ENCODE measurements at places on chromosomes 3 and 15. TPM values are rescaled to one million over a fixed set of nuclear protein-coding genes. Genes with fewer than 3 reads are reported as not detected.

The ALDH1A3 gene
- total RNA-seq: 23.0 TPM

The MAPK6 gene
- 2.3 TPM for total RNA-seq

The TRPM1 gene
- not detected for total RNA-seq

The CAMK2N2 gene
- not detected for total RNA-seq

The CFAP100 gene
- total RNA-seq: not detected

The MED12L gene
- 1.3 TPM for total RNA-seq

The ST3GAL6 gene
- 38.7 TPM for total RNA-seq

The PP2D1 gene
- not detected for total RNA-seq

The SLC12A1 gene
- not detected for total RNA-seq

The MESP2 gene
- not detected for total RNA-seq

DNA sequence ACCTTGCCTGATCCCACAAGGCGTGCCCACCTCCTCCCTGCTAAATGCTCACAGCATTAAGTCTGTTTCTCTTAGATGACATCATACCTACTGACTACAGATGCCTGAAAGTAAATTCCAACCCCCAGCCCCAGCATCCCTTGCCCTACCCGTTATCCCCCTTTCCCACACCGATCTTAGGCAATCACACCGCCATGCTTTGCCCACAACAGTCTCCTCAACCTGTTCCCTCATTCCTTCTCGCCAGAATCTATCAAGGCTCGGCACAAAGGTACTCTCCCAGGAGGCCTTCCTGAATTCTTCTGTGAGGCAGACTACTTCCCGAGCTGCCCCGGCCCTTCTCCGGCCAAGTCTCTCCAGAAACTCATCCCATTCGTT, 789 bp upstream of the SEC61A1 start:
- H3K27me3 ChIP-seq: no peaks in the 10 kb centered on the region
- peak overlapping the region; percentile 83 for H3K4me3 ChIP-seq
- H3K4me1 ChIP-seq: peaks cover 46% of the 10 kb centered on the region
- no peak for DNase-seq

DNA sequence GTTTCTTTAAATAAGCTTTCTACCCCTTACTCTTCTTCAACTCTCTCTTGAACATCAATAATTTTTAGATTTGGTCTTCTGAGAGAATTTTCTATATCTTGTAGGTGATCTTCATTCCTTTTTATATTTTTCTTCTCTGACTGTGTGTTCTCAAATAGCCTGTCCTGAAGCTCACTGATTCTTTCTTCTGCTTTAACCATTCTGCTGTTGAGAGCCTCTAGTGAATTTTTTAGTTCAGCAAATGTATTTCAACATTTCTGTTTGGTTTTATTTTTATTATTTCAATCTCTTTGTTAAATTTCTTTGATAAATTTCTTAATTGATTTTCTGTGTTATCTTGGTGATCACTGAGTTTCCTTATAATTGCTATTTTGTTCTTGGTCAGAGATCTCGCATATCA, 19.6 kb downstream of the IQCH start:
- no peak overlapping the region for H3K27ac ChIP-seq
- H3K36me3 ChIP-seq: no peaks in the 10 kb centered on the region
- H3K27me3 ChIP-seq: no peaks in the 10 kb centered on the region
- H3K4me1 ChIP-seq: no peaks in the 10 kb centered on the region

DNA sequence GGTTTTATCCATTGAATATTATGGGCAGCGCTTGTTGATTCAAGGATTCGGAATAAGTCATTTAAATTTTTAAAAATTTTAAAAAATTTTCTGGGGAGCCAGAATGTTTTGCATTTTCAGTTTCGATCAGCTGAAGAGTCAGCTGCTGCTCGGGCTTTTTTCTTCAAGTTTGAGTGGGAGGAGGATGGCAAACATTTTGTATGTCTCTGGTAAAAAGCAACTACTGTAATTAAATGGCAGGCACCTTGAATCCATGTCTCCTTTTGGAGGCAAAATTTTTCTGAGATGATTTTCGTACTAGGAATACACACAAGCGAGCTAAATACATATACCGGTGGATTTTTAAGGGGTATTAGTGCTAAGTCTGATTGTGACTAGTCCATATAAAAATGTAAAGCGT, 612 bp downstream of the C3orf38 start:
- H3K4me3 ChIP-seq: peak overlapping the region; percentile 87
- H3K27ac ChIP-seq: peak overlapping the region; percentile 91
- no peaks in the 10 kb centered on the region for H3K27me3 ChIP-seq
- H3K4me1 ChIP-seq: peaks cover 53% of the 10 kb centered on the region
- H3K36me3 ChIP-seq: peaks cover 23% of the 10 kb centered on the region
- DNase-seq: no peak

DNA sequence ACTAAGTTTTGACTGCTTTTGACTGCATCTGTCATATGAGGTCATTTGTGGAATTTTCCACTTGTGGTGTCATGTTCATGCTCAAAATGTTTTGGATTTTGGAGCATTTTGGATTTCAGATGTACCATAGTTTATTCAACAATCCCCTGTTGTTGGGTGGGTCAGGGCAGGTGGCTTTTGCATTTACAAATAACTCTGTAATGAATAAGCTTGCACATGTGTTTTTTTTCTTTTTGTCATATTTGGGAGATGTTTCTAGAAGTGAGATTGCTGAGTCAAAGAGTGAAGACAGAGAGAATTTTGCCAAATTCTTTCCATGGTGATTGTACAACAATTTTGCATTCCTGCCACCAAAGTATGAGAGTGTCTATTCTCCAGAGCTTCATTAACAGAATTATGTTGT, 62.4 kb upstream of the ADPGK start:
- peaks cover 24% of the 10 kb centered on the region for H3K27me3 ChIP-seq
- H3K4me1 ChIP-seq: no peaks in the 10 kb centered on the region
- no peak for DNase-seq
- H3K36me3 ChIP-seq: no peaks in the 10 kb centered on the region
- H3K4me3 ChIP-seq: no peak overlapping the region
- H3K27ac ChIP-seq: no peak overlapping the region

DNA sequence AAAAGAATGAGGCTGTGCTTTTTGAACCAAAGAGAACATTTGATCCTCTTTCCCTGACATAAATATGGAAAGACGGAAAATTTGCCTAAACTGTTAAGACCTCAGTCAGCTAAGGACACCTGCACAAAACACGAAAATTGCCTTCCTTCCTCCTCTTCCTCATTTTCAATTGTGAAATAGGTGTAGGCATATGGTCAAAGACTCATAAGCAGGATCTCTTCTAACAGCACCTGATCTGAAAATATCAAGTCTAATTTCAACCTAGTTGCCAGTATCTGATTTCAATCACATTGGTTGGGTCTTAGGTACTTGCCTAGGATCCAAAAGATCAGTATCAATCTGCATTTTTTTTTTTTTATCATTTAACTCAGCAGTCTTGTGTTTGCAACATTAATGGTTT, 215.7 kb upstream of the SLC2A2 start:
- no peaks in the 10 kb centered on the region for H3K4me1 ChIP-seq
- H3K36me3 ChIP-seq: no peaks in the 10 kb centered on the region
- no peak overlapping the region for H3K4me3 ChIP-seq
- no peak overlapping the region for H3K27ac ChIP-seq

DNA sequence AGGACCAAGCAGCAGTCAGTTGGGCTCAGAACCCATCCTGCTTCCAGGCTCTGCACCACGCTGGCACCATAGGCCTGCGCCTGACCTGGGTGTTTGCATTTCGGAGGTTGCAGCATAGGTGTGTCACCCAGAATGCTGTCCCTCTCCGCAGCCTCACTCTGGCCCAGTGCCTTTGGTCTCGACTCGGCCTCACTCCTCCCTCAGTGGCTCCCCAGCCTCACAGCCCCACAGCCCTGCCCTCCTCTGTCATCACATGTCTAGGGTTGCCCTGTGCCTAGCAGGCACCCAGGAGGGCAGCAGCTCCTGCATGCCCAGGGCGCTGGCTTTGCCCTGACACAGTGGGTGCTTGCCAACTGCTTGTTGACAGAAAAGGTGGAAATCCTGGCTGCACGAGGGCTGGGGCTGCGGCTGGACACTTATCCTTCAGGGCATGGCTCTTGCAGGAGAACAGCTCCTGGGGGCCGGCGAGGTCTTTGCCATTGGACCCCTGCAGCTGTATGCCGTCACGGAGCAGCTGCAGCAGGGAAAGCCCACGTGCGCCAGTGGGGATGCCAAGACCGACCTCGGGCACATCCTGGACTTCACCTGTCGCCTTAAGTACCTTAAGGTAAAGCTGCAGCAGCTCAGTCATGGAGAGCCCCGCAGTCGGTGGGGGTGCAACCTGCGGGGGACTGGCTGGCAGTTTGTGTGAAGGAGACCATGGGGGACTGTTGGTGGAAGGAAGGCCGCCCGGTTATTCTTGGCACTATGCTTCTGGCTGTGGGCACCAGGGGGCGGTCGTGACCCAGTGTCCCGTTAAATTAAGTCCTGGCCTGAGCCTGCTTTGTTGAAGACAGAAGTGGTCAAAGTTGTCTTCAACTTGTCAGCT, 16.2 kb downstream of the NISCH start:
- H3K4me1 ChIP-seq: peaks cover 47% of the 10 kb centered on the region
- peak; percentile 81 for DNase-seq
- no peak overlapping the region for H3K4me3 ChIP-seq
- peak overlapping the region; percentile 23 for H3K27ac ChIP-seq
- H3K27me3 ChIP-seq: no peaks in the 10 kb centered on the region

DNA sequence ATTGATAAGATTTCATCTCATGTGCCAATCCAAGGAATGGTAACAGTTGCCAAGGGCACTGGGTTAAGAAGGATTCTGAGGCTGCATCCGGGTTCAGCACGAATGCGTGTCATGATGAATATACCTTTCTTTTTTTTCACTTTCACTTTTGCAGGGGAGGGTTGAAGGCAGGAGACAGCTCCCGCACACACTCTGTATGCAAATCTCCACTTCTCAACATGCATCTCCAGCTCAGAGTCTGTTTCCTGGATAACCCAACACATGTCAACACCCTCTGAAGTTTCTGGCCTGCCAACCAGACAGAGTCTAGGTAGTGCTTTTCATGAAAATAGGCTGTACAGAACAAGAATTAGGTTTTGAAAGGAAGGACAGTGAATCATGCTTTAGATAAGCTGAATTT, 21.6 kb downstream of the B4GALT4 start:
- no peak for DNase-seq
- no peak overlapping the region for H3K27ac ChIP-seq
- no peaks in the 10 kb centered on the region for H3K4me1 ChIP-seq
- no peak overlapping the region for H3K4me3 ChIP-seq
- H3K27me3 ChIP-seq: no peaks in the 10 kb centered on the region
- peaks cover 98% of the 10 kb centered on the region for H3K36me3 ChIP-seq

DNA sequence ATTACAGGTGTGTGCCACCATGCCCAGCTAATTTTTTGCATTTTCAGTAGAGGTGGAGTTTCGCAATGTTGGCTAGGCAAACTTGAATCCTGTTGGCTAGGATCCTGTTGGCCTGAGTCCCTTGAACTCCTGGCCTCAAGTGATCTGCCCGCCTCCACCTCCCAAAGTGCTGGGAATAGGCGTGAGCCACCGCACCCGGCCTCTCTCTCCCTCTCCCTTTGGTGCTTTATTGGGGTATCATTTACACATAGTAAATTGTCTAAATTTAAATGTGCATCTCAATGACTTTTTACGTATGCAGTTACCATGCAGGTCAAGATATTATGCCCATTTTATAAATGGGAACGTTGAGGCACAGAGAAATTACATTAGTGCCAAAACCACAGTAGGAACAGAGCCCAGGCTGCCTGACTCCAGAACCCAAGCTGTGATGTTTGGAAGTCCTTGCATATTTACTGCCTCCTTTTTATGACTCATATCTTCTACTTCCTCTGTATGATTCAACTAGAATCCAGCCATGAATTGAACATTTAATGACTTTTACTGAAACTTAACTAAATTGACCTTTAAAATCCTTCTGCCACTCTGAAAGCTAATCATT, 34.0 kb upstream of the RPP14 start:
- H3K27ac ChIP-seq: no peak overlapping the region
- H3K4me3 ChIP-seq: no peak overlapping the region
- H3K4me1 ChIP-seq: peaks cover 5% of the 10 kb centered on the region
- no peaks in the 10 kb centered on the region for H3K27me3 ChIP-seq
- peak; percentile 34 for DNase-seq

- H3K36me3 ChIP-seq: no peaks in the 10 kb centered on the region
- no peak for DNase-seq
- H3K4me3 ChIP-seq: no peak overlapping the region
- no peak overlapping the region for H3K27ac ChIP-seq
Measured at GRCh38 chr15:29110176-29110575, 159.4 kb downstream of the NSMCE3 start.

DNA sequence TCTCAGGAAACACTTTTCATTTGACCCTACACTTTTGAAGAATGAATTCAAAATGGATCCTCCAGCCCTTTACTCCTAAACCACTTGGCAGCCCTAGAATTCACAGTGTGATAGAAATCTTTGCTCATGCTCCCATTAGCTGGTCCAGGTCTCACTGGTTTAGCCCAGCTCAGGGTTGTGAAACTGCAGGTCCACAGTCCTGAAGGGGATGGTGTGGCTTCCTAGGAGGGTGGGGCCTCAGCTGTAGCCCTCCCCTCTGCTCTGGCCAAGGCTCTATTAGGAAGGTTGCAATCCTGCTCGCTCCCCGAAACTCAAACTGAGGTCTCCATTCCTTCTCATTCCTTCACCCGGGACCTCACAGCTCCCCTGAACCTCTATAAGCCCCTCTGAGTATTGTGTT, 21.6 kb upstream of the TICRR start:
- H3K36me3 ChIP-seq: no peaks in the 10 kb centered on the region
- H3K4me3 ChIP-seq: no peak overlapping the region
- no peak overlapping the region for H3K27ac ChIP-seq
- H3K27me3 ChIP-seq: peaks cover 32% of the 10 kb centered on the region

DNA sequence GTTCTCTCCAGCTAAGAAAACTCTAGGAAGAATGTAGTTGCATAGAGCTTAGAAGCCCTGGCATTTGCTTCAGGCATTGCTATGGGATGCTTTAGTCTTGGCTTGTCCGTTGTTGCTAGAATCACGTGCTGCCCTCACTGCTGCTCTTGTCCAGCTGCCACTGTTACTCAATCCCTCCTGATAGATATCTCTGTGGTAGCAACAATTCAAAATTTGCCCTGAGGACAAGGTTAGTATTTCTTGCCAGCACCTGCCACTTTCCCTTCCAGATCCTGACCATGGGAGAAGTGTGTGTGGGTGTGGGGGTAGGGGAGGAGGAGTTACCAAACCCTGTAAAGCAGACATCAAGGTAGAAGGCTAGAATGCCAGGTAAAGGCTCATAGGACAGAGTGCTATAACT, 113.8 kb downstream of the PPM1L start:
- no peak overlapping the region for H3K27ac ChIP-seq
- H3K4me1 ChIP-seq: peaks cover 19% of the 10 kb centered on the region
- H3K27me3 ChIP-seq: no peaks in the 10 kb centered on the region
- H3K4me3 ChIP-seq: no peak overlapping the region
- no peak for DNase-seq

DNA sequence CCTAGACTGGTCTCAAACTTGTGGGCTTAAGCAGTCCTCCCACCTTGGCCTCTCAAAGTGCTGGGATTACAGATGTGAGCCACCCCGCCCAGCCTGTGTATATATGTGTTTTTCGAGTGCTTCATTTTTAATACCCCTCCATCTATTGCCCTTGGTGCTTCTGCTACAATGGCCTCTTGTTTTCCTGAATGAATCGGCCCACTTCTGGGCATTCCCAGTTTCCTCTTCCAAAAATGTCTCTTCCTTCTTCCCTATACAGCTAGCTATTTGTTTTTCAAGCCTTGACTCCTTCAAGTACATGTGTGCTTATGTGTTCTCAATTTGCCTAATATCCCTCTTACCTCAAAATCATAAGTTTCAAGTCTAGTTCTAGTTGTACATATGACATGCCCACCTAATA, 16.7 kb downstream of the DIPK2A start:
- peaks cover 6% of the 10 kb centered on the region for H3K4me1 ChIP-seq
- H3K27ac ChIP-seq: no peak overlapping the region
- peaks cover 16% of the 10 kb centered on the region for H3K36me3 ChIP-seq
- no peak overlapping the region for H3K4me3 ChIP-seq

- H3K4me3 ChIP-seq: peak overlapping the region; percentile 31
- DNase-seq: peak; percentile 12
- peaks cover 26% of the 10 kb centered on the region for H3K36me3 ChIP-seq
- peaks cover 10% of the 10 kb centered on the region for H3K4me1 ChIP-seq
Measured at GRCh38 chr15:58628206-58628947, 121.1 kb downstream of the ADAM10 start.

All from stomach (tissue), 19 donors.